CD4-positive, CD25-positive, alpha-beta regulatory T cell (primary cell): ENCODE measurements at places on chromosomes 3 and 15. TPM values are rescaled to one million over a fixed set of nuclear protein-coding genes. Genes with fewer than 3 reads are reported as not detected.

Gene C3orf20
- 0.37 TPM for total RNA-seq

Gene IVD
- total RNA-seq: 40.2 TPM

Gene CLSTN2
- total RNA-seq: not detected

Gene GPR149
- total RNA-seq: not detected

Gene AADACL2
- total RNA-seq: not detected

Gene CADPS
- not detected for total RNA-seq

Gene CHRNA7
- not detected for total RNA-seq

Gene OXSM
- total RNA-seq: 6.6 TPM

GRCh38 chr15:78362716-78363380 lies 22.7 kb downstream of the CRABP1 start:
- DNase-seq: no peak

DNA sequence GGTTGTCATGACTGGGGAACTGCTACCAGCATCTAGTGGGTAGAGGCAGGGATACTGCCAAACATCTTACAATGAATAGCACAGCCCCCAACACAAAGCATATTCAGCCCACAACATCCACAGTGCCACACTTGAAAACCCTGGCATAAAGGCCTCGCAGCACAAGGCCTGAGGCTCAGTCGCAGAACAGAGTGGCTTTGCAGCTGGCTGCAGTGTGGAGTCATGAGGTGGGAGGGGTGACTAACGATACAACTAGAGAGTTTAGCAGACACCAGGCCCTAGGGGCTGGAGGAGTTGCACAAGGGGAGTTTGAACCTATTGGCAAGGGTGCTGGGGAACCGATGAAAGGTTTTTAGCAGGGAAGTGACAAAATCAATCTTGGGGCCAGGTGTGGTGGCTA lies 32.1 kb downstream of the GRK7 start:
- no peak for DNase-seq

DNA sequence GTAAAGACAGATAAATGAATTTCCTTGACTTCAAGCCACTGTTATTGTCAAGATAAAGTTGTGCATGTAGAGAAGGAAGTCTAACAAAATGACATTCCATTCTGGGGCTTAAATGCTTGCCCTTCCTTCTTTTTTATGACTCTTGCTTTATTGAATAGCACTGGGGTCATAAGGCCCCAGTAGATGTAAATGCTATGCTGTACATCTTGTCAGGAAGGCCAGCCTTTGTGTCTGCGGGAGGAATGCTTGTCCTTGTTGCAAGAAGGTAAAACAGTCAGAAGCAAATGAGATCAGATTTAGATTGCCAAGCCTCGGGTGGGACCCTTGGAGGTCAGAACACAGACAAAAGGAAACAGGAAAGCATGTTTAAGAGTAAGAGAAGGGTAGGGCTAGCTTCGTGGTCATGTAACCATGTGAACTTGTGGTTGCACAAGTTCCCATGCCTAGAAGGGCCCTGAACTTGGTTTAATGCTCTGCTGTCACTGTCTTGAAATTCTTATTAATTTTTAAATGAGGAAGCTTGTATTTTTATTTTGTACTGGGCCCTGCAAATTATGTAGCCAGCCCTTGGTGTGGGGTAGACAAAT lies 81.5 kb downstream of the PPM1L start:
- DNase-seq: no peak

DNA sequence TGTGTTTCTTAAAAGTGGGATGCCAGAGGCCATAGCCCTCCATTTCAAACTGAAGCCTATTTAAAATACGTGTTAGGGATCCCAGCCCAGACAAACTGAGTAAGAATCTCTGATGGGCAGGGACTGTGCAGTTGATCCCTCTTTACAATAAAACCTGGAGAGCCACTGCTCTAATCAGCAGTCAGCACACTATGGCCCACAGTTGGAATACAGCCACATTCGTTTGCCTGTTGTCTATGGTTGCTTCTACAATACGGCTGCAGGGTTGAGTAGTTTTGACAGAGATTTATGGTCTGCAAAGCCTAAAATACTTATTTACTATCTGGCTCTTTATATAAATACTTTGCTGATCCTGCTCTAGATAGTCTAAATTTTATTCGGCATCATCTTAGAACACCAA lies 32.4 kb downstream of the TJP1 start:
- DNase-seq: no peak

DNA sequence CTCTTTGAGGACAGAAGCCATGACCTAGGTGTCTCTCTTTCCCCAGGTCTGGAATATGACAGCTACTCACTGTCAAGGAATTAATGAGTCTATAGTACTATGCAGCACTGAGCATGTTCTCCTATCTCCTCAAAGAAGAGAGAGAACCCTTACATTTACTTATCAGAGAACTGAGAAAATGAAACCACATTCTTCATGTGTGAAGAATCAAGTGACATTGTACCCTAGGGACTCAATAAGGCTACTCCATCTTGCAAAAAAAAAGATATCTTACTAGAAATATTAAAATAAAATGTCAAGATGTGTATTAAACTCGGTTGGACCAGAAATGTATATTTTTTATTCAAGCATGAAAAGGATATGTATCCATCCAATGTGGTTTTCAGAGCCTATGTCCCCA lies 133.2 kb upstream of the COL8A1 start:
- DNase-seq: no peak

- DNase-seq: no peak
These were observed 44.2 kb upstream of the GATA2 start for GRCh38 chr3:128537091-128537703.

DNA sequence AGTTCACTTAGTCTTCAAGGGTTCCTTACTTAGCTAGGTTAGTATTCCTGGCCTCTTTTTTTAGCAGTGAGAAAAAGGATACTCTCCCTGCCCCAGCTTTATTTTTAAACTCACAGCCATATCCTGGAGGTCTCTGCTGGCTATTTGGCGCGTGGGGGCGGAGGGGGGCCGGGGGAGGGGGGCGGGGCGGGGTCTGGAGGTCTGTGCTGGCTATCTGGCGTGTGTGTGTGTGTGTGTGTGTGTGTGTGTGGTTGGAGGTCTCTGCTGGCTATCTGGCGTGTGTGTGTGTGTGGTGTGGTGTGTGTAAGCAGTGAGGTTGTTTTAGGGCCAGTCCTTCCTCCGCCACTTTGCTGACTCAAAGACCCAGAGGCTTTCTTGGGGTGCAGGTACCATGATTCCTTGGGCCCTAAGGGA lies 579 bp upstream of the PLAAT1 start:
- DNase-seq: no peak

DNA sequence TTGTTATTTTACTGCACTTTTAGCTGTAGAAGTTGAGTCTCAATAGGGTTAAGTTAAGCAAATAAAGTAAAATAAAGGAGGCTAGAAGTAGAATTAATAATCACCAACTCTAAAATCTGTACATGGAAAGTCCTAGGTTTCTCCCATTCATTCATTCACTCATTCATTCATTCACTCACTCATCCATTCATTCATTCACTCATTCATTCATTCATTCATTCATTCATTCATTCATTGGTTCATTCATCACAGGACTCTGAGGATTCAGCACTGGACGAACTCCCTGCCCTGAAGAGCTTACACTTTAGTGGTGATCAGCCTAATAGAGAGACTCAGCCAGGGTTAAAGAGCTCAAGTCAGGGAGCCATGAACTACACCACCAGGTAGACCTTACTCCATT lies 4.5 kb upstream of the LSG1 start:
- no peak for DNase-seq

- no peak for DNase-seq
These were observed 470.1 kb upstream of the THBS1 start for GRCh38 chr15:39110746-39111145.

- DNase-seq: no peak
These were observed 33.4 kb upstream of the RAB6B start for GRCh38 chr3:133928903-133929607.

GRCh38 chr3:69747511-69748258 lies 8.4 kb downstream of the MITF start:
- DNase-seq: no peak

GRCh38 chr3:81823882-81824395 lies 62.5 kb upstream of the GBE1 start:
- DNase-seq: no peak
